ENCODE measurements at places on chromosomes 16 and 17. TPM values are rescaled to one million over a fixed set of nuclear protein-coding genes. Genes with fewer than 3 reads are reported as not detected.
A peak's percentile ranks its signal among the peaks of the same experiment; 100 is the strongest.

- DNase-seq, result peak; percentile 97
Observed at GRCh38 chr17:47239967-47240651, 13.5 kb upstream of the ITGB3 start.

GRCh38 chr17:50458701-50459676, 9.7 kb downstream of the CHAD start:
- DNase-seq, result no peak

DNA sequence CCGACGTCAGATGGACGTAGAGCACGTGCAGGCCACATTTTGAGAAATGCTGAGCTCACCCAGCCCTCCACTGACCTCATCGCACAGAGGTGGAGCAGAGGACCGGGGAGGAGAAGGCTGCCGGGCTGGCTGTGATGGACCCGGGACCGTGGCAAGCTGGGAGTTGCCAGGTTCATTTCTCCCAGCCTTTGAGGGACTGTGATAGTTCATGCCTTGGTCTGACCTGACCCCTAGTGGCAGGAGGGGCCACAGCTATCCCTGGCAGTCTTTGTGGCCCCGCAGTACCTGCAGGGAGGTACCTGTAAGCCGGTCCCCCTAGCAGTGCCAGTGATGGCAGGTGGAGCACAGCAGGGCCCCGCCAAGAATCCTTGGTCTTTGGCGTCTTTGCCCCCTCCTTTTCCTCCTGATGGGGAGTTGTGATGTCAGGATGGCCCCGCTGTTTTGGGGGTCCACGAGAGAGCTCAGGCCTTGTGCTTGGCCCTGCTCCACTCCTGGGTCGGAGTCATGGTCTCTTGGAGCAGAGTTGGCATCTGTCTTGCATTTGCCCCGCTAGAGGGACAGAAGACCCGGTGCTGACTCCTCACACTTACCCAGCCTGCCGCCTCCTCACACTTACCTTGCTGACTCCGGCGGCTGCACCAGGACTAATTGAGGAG, 50.4 kb downstream of the OR1D5 start:
- DNase-seq, result no peak

GRCh38 chr17:69043098-69043734, 17.5 kb downstream of the ABCA9 start:
- DNase-seq, result no peak

Gene ABAT
- 2.6 TPM for total RNA-seq

GRCh38 chr17:47757386-47757785, 24.4 kb downstream of the TBX21 start:
- DNase-seq, result no peak

- DNase-seq, result no peak
Observed at GRCh38 chr17:1720856-1721386, 3.6 kb upstream of the WDR81 start.

Gene MYO15A
- 0.20 TPM for total RNA-seq

DNA sequence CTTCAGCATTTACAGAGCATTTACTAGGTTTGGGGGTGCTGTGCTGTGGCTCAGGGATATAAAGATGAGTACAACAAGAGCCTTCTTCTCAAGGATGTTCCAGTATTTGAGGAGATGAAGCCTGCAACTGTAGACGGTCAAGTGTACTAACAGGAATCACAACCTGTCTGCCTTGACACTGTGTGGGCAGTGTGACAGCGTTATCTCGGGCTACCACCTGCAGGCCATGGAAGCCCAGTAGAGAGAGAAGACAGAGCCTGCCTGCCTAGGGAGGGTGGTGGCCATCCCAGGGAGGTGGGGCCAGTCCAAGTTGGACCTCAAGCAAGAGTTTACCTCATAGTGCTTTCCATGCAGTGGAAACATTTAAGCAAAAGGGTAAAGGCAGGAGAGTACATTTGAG, 215.1 kb upstream of the ASIC2 start:
- no peak for DNase-seq

- no peak for DNase-seq
Observed at GRCh38 chr16:85557083-85557970, 55.8 kb upstream of the GSE1 start.

GRCh38 chr16:67026570-67026969, 2.4 kb upstream of the CBFB start:
- no peak for DNase-seq

All from pulmonary artery endothelial cell (primary cell).